ENCODE measurements at places on chromosomes 13 and 19. TPM values are rescaled to one million over a fixed set of nuclear protein-coding genes. Genes with fewer than 3 reads are reported as not detected.

Gene RFX1
- polyA plus RNA-seq = 2.2 TPM

Gene ESD
- polyA plus RNA-seq = 38.0 TPM

Gene MED25
- polyA plus RNA-seq = 28.3 TPM

Gene CYP2F1
- polyA plus RNA-seq = not detected

Gene LILRA1
- polyA plus RNA-seq = not detected

Gene ZNF628
- 2.0 TPM for polyA plus RNA-seq

Gene IGFL2
- polyA plus RNA-seq = not detected

Gene C19orf67
- polyA plus RNA-seq = not detected

Gene TMEM145
- not detected for polyA plus RNA-seq

Gene LHB
- polyA plus RNA-seq = 1.4 TPM

Gene CPB2
- polyA plus RNA-seq = not detected

DNA sequence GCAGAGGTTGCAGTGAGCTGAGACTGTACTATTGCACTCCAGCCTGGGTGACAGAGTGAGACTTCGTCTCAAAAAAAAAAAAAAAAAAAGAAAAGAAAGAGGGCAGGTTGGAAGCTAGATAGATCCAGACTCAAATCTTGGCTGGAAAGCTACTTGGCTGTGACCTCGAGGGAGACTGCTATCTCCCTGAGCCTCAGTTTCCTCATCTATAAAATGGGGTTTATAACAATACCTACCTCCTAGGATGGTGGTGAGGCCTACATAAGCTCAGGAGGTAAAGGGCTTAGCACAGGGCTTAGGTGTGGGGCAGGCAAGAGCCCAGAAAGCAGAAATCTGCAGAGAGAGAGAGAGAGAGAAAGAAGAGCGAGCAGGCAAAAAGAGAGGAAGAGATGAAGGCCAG lies 24.2 kb upstream of the DACT3 start:
- no peak for DNase-seq

GRCh38 chr19:5302396-5302795 lies 38.2 kb downstream of the PTPRS start:
- no peak for DNase-seq

GRCh38 chr19:48509467-48510194 lies 2.0 kb downstream of the LMTK3 start:
- DNase-seq = no peak

- DNase-seq = no peak
Observed at GRCh38 chr19:15124572-15125231, 17.5 kb downstream of the SYDE1 start.

GRCh38 chr19:18683109-18683957 lies at the start of gene CRTC1:
TSS of gene CRTC1 (plus strand) at chr19:18683680. CDS start at chr19:18683703, 23 bp downstream.
- DNase-seq = peak; percentile 87

GRCh38 chr13:59747529-59747928 lies 416.2 kb downstream of the DIAPH3 start:
- DNase-seq = no peak

DNA sequence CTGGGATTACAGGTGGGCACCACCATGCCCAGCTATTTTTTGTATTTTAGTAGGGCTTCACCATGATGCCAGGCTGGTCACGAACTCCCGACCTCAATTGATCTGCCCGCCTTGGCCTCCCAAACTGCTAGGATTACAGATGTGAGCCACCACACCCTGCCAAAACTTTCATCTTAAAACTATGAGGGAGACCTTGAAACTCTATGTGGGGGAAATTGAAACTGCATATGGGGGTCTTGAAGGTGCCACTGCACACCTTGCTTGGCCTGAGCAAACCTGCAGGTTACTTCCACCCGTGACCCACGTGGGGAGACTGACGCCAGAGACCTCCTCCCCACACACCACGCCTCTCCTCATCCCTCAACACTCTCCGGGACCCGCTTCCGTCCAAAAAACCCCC lies 15.6 kb downstream of the CILP2 start:
- no peak for DNase-seq

GRCh38 chr13:20938302-20938701 lies 35.8 kb upstream of the XPO4 start:
- no peak for DNase-seq

GRCh38 chr13:90397503-90397902 lies 950.0 kb upstream of the MIR17HG start:
- DNase-seq = no peak

DNA sequence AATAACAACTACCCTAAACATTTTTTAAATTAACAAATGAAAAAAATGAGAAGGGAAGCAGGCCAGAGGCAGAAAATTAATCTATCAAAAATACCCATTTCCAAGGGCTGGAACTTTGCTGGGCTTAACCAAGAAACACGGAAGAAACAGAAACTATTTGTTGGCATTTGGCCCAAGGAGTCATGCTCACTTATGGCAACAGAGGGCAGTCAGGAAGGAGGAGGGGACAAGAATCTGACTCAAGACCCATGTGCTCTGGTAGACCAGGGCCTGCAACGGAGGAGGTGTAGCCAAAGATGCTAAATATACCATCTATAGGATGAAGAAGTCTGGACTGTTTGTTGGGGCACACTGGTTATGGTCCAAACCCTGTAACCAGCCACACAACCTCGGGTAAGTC lies 496.7 kb downstream of the COG6 start:
- peak; percentile 88 for DNase-seq

- DNase-seq = peak; percentile 36
Observed at GRCh38 chr13:90867336-90867683, 480.2 kb upstream of the MIR17HG start.

GRCh38 chr19:33406521-33407139 lies 33.1 kb downstream of the CEBPG start:
- DNase-seq = peak; percentile 57

DNA sequence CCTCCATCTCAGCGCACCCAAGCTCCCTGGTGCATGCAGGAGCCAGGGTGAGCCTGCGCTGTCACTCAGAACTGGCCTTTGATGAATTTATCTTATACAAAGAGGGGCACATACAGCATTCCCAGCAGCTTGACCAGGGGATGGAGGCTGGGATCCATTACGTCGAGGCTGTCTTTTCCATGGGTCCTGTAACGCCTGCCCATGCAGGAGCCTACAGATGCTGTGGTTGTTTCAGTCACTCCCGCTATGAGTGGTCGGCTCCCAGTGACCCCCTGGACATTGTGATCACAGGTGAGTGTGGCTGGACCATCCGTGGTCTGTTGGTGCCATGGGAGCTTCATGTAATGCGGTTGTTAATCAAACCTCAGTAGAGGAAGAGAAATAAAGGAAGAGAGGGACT lies 33.0 kb downstream of the LAIR2 start:
- no peak for DNase-seq

- no peak for DNase-seq
Observed at GRCh38 chr19:51509823-51510660, 8.4 kb upstream of the SIGLEC12 start.

GRCh38 chr19:18798384-18799352 lies 7.6 kb upstream of the COMP start:
- no peak for DNase-seq

DNA sequence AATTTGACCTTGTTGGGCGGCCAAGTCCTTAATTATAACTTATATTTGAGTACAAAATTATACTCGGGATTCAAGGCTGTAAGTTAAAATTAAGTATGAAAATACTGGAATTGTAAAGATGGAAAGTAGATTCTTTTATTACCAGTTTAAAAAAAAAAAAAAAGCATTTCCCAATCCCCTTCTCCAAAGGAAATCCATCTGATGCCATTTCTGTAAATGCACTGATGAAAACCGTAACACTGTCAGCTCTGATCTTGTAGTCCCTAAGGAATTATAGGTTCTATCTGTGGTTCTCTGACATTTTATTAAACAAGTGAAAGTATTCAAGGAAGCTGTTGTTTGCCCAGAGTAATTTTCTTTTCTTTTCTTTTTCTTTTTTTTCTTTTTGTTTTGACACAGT lies 41.6 kb upstream of the HNRNPA1L2 start:
- peak; percentile 61 for DNase-seq

DNA sequence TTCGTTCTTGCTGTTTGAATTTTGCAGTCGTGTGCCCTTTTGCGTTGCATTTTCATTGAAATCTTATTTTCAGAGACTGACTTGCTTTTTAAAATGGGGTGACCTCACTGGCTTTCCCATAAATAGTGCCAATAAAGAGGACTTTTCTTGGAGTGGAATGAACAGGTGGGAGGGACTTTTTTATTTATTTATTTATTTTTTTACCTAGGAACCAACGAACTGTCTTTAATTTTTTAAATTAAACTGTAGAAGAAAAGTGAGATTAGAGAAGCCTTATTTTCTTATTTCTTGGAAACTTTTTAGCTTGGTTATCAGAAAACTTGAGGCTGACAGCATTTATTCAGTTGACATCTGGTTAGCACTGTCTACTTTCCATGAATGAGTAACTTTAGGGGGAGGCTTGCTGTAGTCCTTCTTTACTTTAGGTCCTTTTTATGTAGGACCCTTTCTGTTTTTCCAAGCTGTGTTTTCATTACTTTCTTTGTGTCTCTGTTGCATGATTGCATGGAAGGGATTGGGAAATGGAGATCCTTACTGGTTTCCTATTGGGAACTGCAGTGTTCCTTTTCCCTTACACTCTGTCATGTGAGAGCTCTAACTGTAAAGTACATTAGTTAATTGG lies 1.7 kb downstream of the SLAIN1 start:
- DNase-seq = no peak

GRCh38 chr13:107743526-107743925 lies 471.8 kb downstream of the LIG4 start:
- DNase-seq = no peak

DNA sequence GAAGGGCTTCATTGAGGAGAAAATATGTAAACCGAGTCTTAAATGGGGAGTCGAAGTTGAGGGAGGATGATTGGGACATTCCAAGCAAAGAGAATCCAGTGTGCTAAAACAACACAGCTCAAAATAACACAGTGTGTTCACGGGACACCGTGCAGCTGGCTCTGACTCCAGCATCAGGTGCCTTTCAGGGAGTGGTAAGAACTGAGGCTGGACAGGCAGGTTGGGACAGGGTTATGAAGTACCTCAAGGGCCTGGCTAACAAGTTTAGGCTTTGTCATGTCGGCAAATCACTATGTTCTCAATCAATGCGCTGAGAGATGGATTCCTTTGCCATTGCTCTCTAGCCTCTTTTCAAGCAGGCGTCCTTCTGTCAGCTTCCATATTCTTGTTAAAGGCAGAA lies 27.5 kb upstream of the WDFY2 start:
- DNase-seq = no peak

GRCh38 chr19:55581145-55581822 lies 636 bp upstream of the ZNF579 start:
- DNase-seq = no peak

DNA sequence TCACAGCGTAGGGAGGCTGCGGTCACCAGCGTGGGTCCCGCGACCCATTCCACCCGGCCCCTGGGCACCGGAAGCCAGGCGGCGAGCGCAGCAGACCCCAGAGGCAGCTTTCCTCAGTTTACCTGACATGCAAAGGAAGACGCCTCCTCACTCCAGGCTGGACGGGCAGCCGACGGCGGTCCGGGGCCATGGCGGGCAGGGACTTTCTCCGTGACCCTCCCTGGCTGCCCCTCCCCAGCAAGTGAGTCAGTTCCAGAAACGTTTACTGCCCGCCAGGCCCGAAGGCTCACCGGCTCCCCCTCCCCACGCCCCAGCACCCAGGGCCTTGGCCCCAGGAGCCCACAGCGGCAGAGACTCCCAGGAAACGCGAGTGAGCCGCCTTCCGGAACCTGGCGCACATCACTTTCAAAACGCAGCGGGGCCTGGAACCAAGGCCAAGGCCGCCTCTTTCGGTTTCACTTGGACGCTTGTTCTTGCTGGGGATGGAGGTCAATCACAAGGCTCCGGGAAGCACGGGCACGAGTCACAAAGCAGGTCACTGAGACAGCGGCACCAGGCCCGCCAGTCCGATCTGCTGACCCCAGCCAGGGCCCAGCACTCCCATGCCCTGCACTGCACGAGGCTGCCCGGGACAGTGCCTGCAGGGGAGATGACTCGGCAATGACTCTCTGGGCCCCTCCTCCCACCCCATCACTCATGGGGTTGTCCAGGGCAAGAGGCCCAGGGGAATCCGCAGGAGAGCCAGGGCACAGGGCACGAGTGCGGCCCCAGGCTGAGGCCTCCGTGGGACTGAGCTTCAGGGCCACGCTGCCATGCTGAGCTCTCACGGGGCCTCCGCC lies 5.3 kb downstream of the SBNO2 start:
- no peak for DNase-seq

GRCh38 chr13:29106651-29107050 lies 286.5 kb downstream of the MTUS2 start:
- no peak for DNase-seq

- DNase-seq = no peak
Observed at GRCh38 chr19:49395581-49396407, 7.7 kb downstream of the KASH5 start.

DNA sequence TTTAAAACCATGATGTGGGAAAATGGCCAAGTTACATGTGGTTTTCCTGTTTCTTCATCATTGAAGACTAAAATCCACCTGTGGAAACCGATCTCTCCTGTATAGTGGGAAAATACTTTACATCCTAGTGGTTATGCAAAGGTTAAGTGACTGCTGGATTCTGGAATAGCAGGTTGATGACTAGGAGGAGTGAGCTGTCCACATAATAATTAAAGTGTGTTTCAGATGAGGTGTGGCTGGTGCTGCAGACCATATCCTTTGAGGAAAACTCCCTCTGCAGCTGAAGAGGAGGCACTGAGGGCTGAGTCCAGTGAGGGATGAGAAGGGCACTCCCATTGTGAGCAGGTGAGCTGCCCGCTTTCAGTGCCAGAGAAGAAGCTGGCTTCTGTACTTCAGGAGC lies 43.2 kb downstream of the DCLK1 start:
- DNase-seq = no peak

DNA sequence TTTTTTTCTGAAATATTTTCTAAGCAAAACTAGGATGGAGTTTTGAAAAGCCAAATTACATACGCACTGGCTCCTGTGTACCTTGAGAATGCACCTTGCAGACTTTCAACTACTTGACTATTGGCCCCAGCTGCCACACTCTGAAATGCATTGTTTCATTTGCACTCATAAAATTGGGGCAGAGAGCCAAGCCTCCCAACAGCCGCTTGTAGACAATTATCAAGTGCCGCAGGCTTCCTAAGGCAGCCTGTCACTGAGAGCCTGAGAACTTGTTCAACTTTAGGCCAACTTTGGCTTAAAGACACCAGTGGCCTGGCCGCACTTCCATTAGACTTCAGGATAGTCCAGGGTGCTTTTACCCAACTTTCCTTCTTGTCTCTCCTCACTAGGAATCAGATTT lies 115.7 kb upstream of the STARD13 start:
- DNase-seq = peak; percentile 64

DNA sequence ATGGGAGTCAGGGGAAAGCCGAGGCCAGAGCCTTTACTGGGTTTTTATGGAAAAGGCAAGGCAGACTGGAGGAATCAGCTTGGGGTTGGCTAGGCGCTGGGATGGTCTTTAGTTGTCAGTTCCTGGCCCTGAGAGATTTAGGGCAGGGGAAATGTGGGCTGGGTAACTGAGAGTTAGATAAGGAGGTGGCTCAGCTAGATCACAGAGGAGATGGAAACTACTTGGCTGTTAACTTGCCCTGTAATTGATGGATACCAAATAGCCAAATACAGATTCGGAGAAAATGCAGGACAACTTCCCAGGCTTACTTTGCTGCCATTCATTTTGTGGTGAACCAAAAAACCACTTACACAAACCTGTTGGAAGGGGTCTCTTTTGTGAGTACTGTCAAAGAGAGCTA lies 54.0 kb downstream of the LRCH1 start:
- no peak for DNase-seq
